CD8-positive, alpha-beta memory T cell (primary cell): ENCODE measurements at places on chromosomes 7 and 10.

- H3K4me1 ChIP-seq, result peaks cover 18% of the 10 kb centered on the region
- H3K36me3 ChIP-seq, result no peaks in the 10 kb centered on the region
- peak; percentile 68 for DNase-seq
- peak overlapping the region; percentile 94 for H3K27ac ChIP-seq
- H3K27me3 ChIP-seq, result no peaks in the 10 kb centered on the region
- H3K4me3 ChIP-seq, result peak overlapping the region; percentile 83
Observed at GRCh38 chr10:8331387-8331786, 276.9 kb downstream of the GATA3 start.

DNA sequence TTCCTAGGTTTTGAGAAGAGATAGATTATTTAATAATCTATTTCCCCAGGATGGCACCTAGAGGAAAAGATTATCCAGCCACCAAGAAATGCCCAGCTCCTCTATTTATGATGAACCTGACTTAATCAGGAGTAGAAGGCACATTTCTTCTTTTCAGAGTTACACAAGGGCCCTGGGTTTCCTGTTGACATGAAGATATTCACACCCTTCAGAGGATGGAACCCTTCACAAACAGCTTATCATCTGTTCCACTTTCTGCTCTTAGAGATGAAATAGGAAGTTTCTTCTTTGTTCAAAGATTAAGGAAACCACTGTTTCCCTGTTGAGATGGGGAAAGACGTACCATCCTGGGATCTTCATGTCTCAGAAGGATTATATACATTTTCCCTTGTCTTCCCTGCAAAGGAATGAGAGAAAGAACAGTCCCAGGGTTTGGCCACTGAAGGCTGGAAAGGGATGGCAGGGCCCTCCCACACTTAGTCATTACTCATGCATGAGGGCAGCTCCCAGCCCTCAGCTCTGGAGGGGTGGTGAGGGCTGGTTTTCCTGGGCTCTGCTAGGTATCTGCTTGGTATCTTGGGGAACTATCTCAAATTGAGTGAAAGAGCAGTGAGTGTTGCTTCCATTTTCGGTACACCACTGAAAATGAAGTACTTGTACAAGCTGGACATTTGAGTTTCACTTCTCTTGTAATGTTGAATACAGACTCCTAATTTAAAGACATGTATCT lies 64.0 kb downstream of the MTPAP start:
- no peaks in the 10 kb centered on the region for H3K36me3 ChIP-seq
- no peak overlapping the region for H3K4me3 ChIP-seq
- H3K27ac ChIP-seq, result no peak overlapping the region

GRCh38 chr7:135920478-135920877 lies 56.7 kb downstream of the MTPN start:
- H3K27ac ChIP-seq, result no peak overlapping the region
- no peak for DNase-seq
- no peaks in the 10 kb centered on the region for H3K36me3 ChIP-seq
- H3K4me3 ChIP-seq, result no peak overlapping the region
- H3K4me1 ChIP-seq, result no peaks in the 10 kb centered on the region

GRCh38 chr7:66043681-66044497 lies 31.7 kb upstream of the ASL start:
- no peaks in the 10 kb centered on the region for H3K36me3 ChIP-seq

DNA sequence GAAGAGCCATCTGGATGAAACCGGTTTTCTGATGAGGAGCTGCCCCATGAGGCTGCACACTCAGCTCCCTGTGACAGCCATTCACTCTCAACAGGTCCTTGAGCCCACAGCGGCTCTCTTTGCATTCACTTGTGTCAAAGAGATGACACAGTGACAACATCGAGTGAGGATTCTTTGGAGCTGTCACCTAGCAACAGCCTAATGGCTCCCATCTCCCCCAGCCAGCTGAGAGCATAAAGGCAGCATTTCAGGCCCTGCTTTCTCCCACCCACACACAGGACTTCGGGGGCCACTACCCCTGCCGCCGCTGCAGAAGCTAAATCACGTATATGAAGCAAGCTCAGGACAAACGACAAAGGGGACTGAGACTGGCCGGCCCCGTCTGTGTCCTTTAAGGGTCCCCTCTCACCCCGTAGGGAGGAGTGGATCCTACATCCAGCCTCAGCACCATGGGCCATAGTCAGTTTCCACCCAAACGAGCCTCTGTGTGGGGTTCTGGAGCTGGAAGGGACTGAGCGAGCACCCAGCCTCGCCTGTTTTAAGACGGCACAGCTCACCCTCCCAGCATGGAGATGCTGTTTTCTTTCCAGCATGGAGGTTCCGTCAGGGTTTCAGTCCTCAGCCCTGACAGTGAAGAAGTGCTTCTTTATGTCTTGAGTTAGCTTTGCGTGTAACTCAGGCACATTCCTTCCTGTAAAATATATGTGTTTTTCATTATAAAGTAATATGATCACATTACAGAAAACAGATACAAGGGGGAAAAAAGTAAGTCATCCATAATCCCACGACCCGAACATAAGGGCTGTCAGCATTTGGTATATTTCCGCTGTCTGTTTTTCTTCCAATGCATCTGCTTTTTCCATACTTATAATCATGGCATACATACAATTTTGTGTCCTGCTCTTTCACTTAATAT lies 4.9 kb downstream of the CPA4 start:
- DNase-seq, result no peak
- no peaks in the 10 kb centered on the region for H3K4me1 ChIP-seq
- no peak overlapping the region for H3K27ac ChIP-seq
- peaks cover 7% of the 10 kb centered on the region for H3K27me3 ChIP-seq
- H3K4me3 ChIP-seq, result no peak overlapping the region
- no peaks in the 10 kb centered on the region for H3K36me3 ChIP-seq

DNA sequence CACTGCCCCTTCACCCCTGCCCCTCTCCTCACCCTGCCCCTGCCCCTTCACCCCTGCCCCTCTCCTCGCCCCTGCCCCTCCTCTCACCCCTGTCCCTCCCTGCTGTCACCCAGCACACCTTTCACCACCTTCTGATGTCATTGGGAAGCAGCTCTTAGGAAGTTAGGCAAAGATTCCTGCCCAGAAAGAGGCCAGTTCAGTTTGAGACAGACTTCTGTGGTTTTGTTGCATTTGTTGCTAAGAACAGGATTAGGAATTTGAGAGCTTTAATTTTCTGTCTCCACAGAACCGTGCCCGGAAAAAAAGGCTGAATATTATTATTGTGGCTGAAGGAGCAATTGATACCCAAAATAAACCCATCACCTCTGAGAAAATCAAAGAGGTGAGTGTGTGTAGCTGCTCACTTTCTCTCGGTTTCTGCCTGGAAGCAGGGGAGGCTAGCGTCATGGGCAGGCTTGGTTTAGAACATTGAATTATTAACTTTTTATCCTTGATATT lies 39.6 kb downstream of the PFKP start:
- H3K27ac ChIP-seq, result no peak overlapping the region
- no peaks in the 10 kb centered on the region for H3K4me1 ChIP-seq
- H3K36me3 ChIP-seq, result peaks cover 42% of the 10 kb centered on the region
- H3K27me3 ChIP-seq, result no peaks in the 10 kb centered on the region

- DNase-seq, result no peak
- no peaks in the 10 kb centered on the region for H3K36me3 ChIP-seq
- no peaks in the 10 kb centered on the region for H3K4me1 ChIP-seq
- H3K27ac ChIP-seq, result no peak overlapping the region
Observed at GRCh38 chr7:33671531-33672262, 233.6 kb upstream of the BMPER start.

DNA sequence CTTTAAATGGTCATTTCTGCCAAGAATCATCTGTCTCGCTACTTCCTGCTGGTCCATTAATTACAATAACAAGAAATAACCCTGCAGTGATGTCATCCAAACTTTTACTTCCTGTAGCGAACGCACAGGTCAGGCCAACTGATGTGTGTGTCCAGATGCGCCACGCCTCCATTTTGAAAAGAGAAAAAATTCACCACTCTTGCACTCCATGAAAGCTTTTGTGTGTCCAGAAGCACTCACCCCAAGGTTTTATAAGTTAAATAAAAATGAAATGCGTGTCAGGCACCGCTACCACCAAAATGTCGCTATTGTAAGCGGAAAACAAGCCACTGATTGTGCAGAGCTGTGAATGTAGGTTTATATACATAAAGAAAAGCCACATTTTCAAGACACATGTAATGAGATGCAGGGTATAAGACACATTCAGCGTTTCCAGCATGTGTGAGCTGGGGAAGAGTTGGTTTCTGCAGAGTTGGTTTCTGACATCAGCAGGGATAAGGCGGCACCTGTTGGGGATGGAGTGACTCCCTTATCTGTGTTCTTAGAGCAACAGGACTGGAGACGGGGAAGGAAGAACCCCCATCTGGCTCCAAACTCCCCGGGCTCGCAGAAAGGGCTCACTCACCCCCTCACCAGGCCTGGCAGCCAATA lies 83.3 kb downstream of the CTBP2 start:
- H3K4me1 ChIP-seq, result no peaks in the 10 kb centered on the region
- H3K27ac ChIP-seq, result no peak overlapping the region
- H3K36me3 ChIP-seq, result no peaks in the 10 kb centered on the region
- no peak overlapping the region for H3K4me3 ChIP-seq
- no peak for DNase-seq
- no peaks in the 10 kb centered on the region for H3K27me3 ChIP-seq

DNA sequence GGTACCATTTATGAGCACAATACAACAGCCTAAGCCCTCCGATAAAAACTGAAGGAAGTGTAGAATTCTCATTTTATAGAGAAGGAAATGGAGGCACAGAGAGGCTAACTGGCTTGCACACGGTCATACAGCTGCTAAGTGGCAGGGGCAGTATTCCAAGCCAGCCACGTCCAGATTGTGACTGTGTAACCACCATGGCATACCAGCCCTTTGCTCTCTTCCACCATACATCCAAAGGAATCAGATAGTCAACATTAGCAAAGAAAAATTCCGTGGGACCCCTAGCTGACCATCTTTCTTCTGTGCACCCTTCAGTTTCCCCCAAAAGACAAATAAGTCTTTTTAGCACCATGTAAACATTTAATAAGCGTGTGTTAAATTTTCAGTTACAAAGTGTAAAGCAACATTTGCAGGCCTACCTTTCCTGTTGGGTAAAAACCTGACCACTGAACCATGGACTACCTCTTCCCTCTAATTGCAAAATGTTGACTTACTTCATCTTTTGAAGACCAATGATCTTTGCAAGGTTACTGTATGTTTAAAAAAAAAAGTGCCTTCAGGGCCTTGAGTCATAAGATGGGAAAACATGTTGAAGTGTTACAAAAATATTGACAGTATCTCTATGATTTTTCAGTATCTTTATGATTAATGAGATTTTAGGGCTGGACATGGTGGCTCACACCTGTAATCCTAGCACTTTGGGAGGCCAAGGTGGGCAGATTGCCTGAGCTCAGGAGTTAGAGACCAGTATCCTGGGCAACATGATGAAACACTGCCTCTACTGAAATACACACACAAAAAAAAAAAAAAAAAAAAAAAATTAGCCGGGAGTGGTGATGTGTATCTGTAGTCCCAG lies 24.3 kb upstream of the PDZD8 start:
- no peak overlapping the region for H3K27ac ChIP-seq
- H3K36me3 ChIP-seq, result no peaks in the 10 kb centered on the region
- H3K27me3 ChIP-seq, result no peaks in the 10 kb centered on the region

DNA sequence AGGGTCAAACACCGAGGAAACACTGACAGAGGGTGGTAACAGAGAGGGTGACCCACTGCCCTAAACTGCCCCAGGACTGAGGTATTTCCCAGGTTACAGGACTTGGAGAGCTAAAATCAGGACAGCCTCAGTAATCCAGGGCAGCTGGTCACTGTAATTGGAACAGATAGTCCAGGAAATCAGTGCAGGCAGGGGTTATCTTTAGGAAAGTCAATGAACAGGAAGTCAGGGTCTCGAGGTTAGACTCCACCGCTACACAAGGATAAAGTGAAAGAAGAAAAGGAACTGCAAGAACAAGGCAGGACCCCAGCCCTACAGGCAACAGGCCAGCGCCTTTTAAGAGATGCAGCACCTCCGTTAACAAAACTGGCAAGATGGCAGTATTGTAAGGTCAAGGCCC lies 61.1 kb downstream of the CAV1 start:
- H3K4me1 ChIP-seq, result peaks cover 3% of the 10 kb centered on the region
- no peak overlapping the region for H3K4me3 ChIP-seq
- H3K27ac ChIP-seq, result no peak overlapping the region
- H3K27me3 ChIP-seq, result no peaks in the 10 kb centered on the region

GRCh38 chr10:103701380-103702222 lies 153.8 kb downstream of the SH3PXD2A start:
- peaks cover 5% of the 10 kb centered on the region for H3K4me1 ChIP-seq
- no peaks in the 10 kb centered on the region for H3K36me3 ChIP-seq
- no peaks in the 10 kb centered on the region for H3K27me3 ChIP-seq

DNA sequence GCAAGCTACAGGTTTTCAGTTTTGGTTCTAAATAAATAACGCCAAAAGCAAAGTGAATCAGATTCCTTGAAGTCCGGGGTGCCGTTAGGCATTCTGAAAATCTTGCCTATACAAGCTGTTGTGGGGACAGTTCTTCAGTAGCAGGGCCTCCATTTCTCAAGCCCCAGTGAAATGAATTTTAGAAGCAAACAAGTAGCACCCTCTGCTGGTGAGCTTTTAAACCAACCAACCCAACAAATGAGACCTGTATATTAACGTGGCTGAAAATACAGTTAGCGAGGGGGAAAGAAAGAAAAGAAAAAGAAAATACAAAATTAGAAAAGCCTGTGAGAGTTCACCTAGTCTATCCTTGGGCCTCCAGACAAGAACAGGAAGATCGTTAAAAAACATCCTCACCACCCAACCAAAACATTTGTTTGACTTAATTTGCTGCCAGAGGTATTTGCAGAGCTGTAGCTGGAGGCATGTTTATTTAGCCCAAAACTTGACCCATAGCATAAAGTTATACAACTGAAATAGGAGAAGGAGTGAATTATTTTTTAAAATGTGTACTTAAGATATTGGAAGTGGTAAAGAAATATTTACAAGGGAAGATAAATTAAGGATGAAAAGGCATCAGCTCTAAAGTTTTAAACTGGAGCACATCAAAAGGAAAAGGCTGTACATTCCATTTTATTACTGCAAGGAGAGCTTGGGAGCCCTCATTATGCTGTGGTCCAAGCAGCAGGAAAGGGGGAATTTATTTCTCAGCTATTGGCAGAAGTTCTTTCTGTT lies 98.9 kb downstream of the DYNC1I1 start:
- H3K4me3 ChIP-seq, result no peak overlapping the region
- no peak for DNase-seq
- no peaks in the 10 kb centered on the region for H3K27me3 ChIP-seq
- no peaks in the 10 kb centered on the region for H3K4me1 ChIP-seq
- no peak overlapping the region for H3K27ac ChIP-seq
- H3K36me3 ChIP-seq, result no peaks in the 10 kb centered on the region

- no peak overlapping the region for H3K4me3 ChIP-seq
- no peaks in the 10 kb centered on the region for H3K36me3 ChIP-seq
- H3K27me3 ChIP-seq, result no peaks in the 10 kb centered on the region
- DNase-seq, result no peak
- H3K27ac ChIP-seq, result no peak overlapping the region
- H3K4me1 ChIP-seq, result no peaks in the 10 kb centered on the region
Observed at GRCh38 chr10:113518816-113519591, 33.8 kb upstream of the HABP2 start.

DNA sequence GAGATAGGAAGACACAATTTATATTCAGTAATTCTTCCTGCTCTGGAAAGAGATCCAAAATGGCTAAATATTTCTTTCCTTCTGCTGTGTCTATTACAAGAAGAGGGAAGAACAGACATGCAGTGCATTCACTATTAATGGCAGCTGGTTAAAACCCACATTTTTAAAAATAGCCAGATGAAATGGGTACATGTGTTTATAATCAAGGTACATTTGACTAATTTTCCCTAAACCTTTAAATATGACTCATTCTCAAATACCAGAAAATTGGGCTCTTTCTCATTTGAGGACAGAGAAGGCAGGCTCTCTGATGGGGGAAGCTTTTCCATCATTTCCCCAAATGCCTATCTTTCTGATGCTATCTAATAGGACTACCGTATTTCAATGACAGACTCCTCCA lies 215.7 kb upstream of the HABP2 start:
- H3K27me3 ChIP-seq, result no peaks in the 10 kb centered on the region
- H3K27ac ChIP-seq, result no peak overlapping the region
- no peak for DNase-seq
- no peak overlapping the region for H3K4me3 ChIP-seq
- no peaks in the 10 kb centered on the region for H3K4me1 ChIP-seq
- no peaks in the 10 kb centered on the region for H3K36me3 ChIP-seq
